Hematopoietic multipotent progenitor cell treated with erythropoietin and hydrocortisone succinate and interleukin-3 and kit ligand, for 4 days (in vitro differentiated cells): ENCODE measurements at places on chromosomes 2 and 18.
A peak's percentile ranks its signal among the peaks of the same experiment; 100 is the strongest.

DNA sequence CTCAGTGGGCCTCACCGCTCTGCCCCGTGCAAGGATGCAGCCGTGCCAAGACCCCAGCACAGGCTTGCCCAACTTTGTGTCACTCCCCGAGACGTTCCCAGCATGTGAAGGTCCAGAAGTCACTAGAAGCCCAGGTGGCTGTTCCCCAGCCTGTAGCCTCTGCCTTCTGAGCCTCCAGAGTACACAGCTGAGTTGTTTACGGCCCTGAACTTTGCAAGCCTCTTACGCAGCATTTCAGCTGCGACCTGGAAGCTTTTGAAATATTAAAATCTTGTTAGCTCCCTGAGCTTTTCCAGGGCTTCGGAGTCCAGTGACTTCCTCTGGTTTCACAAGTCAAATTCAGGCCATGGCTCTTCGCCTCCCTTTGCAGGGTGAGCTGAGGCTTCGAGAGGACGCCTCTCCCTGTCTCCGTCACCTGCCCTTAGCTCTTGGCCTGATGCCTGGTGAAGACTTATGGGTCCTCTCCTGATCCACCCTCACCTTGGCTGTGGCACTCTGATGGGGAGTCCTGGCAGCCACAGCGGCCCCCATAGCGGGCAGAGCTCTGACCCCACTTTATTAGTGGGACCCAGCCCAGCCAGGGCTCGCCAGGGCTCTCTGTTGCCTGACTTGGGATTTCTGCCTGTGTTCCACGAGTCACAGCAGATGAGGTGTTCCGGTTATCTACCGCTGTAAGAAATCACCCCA is 76.5 kb upstream of the HPCAL1 start:
- DNase-seq = no peak

GRCh38 chr2:56084111-56084901 is 99.5 kb upstream of the CCDC85A start:
- no peak for DNase-seq

- no peak for DNase-seq
Observed at GRCh38 chr18:11948852-11949523, 32.3 kb upstream of the IMPA2 start.

DNA sequence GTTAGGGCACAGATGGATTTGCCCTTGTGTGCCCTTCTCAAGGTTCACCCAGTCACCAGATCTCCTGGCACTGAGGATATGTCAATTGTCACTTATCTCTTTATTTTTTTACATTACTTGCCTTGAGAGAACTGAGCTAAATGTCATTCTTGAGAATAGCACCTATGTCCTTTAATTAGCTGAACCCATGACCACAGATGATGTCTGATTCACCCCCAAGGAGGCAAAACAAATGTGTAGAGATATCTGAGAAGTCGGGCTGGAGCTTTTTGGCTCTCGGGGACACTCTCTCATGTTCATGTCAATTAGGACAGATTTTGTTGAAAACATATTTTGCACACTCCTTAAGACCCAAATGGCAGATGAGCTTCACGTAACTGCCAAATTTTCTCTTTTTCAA is 171.4 kb upstream of the LRRTM1 start:
- no peak for DNase-seq

DNA sequence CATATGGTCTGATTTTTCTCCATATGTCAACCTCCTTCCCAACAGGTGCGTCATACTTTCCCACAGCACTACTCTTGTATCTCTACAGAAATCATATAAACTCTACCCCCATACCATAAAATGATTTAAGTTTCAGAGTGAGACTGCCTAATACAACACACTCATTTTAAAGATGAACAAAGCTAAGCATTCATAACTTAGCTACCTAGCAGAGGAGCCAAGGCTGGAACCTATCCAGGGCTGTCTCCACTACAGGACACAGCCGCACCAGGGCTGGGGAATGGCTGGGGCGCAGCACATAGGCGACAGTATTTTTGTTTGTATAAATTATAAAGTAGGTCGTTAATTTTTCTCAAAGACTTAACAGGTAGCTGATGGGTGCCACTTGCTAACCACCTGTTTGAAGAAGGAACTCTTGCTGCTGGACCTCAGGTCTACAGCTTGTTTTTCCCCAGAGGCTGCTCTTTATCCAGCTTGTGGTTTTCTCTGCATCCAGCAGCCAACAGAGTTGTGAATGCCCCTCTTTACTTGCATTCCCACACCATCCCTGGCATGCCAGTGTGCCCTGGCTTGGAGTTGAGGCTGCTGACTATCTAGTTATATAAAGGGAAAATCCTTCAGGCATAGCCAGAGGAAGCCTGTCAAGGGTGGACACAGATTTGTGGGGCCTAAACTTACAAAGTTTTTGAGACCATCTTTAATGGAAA is 62.0 kb downstream of the HNRNPLL start:
- DNase-seq = no peak

- DNase-seq = no peak
Observed at GRCh38 chr18:58662118-58662517, 9.1 kb upstream of the MALT1 start.

DNA sequence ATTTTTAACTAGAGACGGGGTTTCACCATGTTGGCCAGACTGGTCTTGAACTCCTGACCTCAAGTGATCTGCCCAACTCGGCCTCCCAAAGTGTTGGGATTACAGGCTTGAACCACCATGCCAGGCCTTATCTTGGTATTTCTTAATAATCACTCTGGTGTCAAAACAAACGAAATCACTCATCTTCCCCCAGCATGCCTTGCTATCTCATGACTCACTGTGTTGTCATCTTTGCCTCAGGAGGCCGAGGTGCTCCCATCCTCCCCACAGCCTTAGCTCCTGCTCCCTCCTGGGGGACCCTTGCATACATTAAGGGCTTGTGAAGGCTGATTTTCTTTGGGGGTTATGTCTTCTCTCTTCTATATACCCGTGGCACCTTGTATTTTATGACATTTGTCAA is 250.1 kb upstream of the DPP10 start:
- no peak for DNase-seq

GRCh38 chr2:234395891-234396420 is 100.9 kb downstream of the ARL4C start:
- no peak for DNase-seq

GRCh38 chr18:36595046-36595817 is 233.6 kb downstream of the TPGS2 start:
- no peak for DNase-seq

- no peak for DNase-seq
Observed at GRCh38 chr2:167005096-167005495, 116.8 kb downstream of the XIRP2 start.

- no peak for DNase-seq
Observed at GRCh38 chr2:191315365-191315752, 70.2 kb downstream of the MYO1B start.

GRCh38 chr2:74764429-74765272 is 69.3 kb upstream of the HK2 start:
- peak; percentile 58 for DNase-seq

DNA sequence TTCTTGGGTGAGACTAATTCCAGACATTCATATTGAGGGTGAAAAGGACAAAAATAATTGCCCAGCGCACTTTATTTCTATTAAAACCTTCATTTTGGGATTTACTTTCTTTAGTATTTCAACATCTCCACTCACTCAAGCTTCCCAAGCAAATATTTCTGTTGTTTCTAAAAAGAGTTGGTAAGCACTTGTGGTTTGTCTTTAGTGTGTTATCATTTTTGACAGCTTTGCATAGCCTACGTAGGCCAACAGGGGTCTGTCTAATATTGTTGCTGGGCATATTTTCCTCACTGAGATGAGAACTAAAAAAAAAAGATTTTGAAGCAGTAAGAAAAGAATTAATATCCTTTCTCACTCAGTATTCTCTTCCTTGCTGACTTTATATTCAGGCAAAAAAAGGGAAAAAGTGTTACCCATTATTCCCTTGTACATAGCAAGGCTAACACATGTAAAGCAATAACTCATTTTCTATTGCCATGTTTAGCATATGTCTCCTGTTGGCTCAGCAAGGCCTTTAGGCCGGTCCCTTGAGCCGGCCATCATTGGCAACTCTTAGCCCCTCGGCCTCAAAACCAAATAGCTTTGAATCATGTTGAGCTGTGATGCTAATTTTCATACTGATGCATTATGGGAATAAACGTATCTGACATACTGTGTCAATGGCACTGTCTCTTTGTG is 494.2 kb downstream of the ARHGAP15 start:
- peak; percentile 75 for DNase-seq

- no peak for DNase-seq
Observed at GRCh38 chr2:58911877-58912276, 670.8 kb upstream of the FANCL start.

DNA sequence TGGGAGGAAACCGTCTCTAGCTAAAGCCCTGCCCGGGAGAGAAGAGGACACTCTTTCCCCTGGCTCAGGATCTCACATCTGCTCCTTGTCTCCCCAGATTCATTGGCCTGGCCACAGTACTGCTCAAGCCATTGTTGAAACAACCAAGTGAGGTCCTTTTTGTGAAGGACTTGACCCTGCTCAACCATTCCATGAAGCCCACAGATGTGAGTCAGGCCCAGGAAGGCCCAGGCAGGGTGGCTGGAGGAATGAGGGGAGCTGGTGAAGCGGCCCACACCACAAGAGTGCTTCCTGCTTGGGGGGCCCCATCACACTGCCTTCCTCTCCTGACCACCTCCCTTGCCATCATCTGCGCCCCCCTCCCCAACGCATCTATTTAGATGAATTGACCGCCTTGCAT is 5.1 kb downstream of the FER1L5 start:
- DNase-seq = no peak

- no peak for DNase-seq
Observed at GRCh38 chr2:180573951-180574350, 406.5 kb upstream of the UBE2E3 start.

GRCh38 chr2:187362151-187362550 is 85.9 kb downstream of the CALCRL start:
- no peak for DNase-seq

GRCh38 chr2:205771031-205771430 is 88.7 kb downstream of the NRP2 start:
- no peak for DNase-seq

DNA sequence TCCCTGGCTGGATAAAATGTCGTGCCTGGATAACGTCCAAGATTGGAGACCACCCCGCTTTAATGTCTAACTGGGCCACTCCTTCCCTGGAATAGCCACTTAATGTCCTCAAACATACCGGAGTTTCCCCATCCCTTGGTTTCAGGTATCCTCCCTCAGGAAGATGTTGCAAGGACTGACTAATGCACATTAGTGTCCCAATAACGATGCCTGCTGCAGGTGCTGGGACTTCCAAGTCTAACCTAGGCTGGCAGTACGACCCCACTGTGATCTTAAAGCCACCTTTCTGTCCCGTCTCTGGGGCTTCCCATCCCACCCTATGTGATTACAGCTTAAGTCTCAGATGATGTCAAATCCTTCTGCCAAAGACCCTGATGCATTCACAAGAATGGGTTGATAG is 1.1 kb upstream of the ATP6V1C2 start:
- no peak for DNase-seq

DNA sequence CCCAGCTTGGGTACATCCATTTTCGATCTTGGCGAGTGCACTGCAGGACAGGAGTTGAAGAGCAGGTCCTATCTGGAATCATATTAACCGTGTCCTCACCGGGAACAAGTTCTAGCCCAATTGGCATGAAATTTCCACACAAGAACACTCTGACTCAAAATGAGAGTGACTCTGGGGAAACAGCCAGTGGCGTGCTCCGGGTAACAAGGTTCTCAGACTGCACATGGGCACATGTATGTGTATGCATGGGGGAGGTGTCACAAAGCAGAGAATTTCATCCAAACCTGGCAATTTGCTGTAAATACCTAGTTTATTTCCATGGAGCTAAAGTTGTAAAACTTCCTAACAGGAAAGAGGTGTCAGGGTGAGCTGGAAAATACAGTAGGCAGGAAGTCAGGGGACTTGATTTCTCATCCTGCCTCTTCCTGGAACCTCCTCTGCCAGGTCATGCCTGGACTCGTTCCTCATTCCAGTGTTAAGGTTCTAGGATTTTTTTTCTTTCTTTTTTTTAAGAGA is 1.7 kb downstream of the TUBB6 start:
- DNase-seq = no peak

DNA sequence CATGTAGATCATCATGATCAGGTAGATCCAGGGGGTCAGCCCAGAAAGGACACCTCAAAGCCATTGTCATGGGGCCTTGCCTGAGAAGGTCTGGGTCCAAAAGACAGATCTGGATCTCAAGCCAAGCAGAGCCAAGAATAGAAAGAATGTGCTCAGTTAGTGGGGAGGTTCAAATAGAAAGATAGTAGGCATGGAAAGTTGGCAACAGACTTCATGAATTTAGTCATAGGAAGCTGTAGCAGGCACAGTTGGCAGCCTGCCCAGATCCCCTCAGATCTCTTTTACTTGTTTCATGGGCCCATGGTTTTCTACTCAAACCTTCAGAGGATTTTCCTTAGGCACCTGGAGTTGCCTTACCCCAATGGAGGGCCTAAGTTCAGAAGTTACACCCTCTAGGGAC is 767.0 kb downstream of the SLC4A3 start:
- peak; percentile 5 for DNase-seq

- no peak for DNase-seq
Observed at GRCh38 chr2:73078457-73079411, 7.2 kb upstream of the SFXN5 start.

DNA sequence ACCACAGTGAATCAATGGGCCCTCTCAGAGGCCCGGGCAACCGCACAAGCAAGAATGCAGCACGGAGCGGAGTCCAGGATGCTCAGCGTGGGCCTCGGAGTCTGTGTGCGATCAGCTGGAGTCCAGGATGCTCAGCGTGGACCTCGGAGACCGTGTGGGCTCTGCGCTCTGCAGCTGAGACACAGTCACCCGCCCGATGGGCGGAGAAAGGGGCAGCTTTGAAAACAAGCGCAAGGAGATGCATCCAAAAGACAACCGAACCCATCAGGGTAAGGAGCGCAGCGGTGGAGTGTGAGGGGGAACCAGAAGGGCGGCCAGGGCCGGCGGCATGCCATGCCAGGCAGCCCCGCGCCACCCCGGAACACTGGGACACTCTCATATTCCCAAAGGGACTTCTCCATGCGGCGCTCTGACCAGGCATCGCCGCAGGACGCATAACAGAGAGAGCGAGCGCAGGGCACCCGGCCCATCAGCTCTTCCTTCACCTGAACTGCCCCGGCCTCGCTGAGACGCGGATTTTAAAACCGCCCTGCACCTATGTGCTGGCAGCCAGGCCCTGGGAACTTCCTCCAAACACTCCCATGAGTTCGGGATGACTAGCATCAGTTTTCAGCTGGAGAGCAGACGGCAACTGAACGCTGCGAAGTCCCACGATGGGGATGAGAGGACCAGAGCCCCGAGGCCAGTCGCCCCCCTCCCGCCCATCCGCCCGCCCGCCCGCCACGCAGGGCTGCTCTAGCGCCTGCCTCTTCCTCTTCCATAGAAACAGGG is 44.7 kb downstream of the MC5R start:
- DNase-seq = no peak
